Endodermal cell (in vitro differentiated cells): ENCODE measurements at places on chromosomes 4 and X. TPM values are rescaled to one million over a fixed set of nuclear protein-coding genes. Genes with fewer than 3 reads are reported as not detected.
A peak's percentile ranks its signal among the peaks of the same experiment; 100 is the strongest.

- no peak for DNase-seq
- no peaks in the 10 kb centered on the region for H3K36me3 ChIP-seq
- H3K27ac ChIP-seq: no peak overlapping the region
- H3K4me3 ChIP-seq: no peak overlapping the region
- no peaks in the 10 kb centered on the region for H3K4me1 ChIP-seq
Measured at GRCh38 chrX:128805236-128805635, 718.1 kb downstream of the SMARCA1 start.

GRCh38 chr4:77194989-77195388, 38.0 kb downstream of the CCNG2 start:
- no peaks in the 10 kb centered on the region for H3K36me3 ChIP-seq
- H3K4me1 ChIP-seq: peaks cover 13% of the 10 kb centered on the region
- H3K27ac ChIP-seq: no peak overlapping the region
- DNase-seq: no peak
- H3K27me3 ChIP-seq: peaks cover 30% of the 10 kb centered on the region

DNA sequence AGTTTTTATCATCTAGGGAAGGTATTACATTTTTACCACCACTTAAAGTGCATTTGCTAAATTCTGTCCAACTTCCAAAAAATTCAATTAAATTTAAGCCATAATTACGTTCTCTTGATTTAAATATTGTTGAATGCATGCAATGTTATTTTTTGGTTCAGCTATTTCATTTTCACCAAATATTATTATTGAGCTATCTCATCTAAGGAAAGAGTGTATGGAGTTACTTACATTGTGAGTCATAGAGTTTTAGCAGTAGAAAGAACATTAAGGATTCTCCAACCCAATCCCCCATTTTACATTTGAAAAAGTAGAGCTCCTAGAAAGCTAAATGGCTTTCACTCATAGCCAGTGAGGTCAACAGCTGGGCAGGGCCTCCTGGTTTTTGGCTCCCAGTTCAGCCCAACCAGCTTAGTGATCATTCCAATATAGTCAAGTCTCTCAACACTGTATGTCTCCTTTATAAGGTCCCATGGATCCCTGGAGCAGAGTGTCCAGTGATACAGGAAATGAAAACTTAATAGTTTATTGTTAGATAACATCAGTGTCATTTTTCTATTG, 60.5 kb downstream of the NDNF start:
- H3K4me3 ChIP-seq: no peak overlapping the region
- no peaks in the 10 kb centered on the region for H3K36me3 ChIP-seq
- H3K27me3 ChIP-seq: no peaks in the 10 kb centered on the region
- H3K4me1 ChIP-seq: no peaks in the 10 kb centered on the region
- no peak overlapping the region for H3K27ac ChIP-seq
- no peak for DNase-seq

- no peaks in the 10 kb centered on the region for H3K4me1 ChIP-seq
- no peaks in the 10 kb centered on the region for H3K36me3 ChIP-seq
- H3K27ac ChIP-seq: no peak overlapping the region
- no peak overlapping the region for H3K4me3 ChIP-seq
Measured at GRCh38 chr4:18057821-18058533, 36.4 kb upstream of the LCORL start.

- peaks cover 49% of the 10 kb centered on the region for H3K36me3 ChIP-seq
- DNase-seq: no peak
- no peaks in the 10 kb centered on the region for H3K27me3 ChIP-seq
- H3K4me1 ChIP-seq: no peaks in the 10 kb centered on the region
- no peak overlapping the region for H3K4me3 ChIP-seq
Measured at GRCh38 chr4:184728858-184729257, 5.0 kb downstream of the CENPU start.

GRCh38 chr4:8639777-8640720, 47.5 kb downstream of the CPZ start:
- H3K4me3 ChIP-seq: no peak overlapping the region
- DNase-seq: no peak
- peaks cover 9% of the 10 kb centered on the region for H3K27me3 ChIP-seq
- H3K27ac ChIP-seq: no peak overlapping the region
- no peaks in the 10 kb centered on the region for H3K36me3 ChIP-seq

The VSIG4 gene
- total RNA-seq: not detected in 2 replicates

- H3K4me3 ChIP-seq: no peak overlapping the region
- H3K27me3 ChIP-seq: no peaks in the 10 kb centered on the region
- H3K36me3 ChIP-seq: no peaks in the 10 kb centered on the region
- H3K4me1 ChIP-seq: peaks cover 4% of the 10 kb centered on the region
- H3K27ac ChIP-seq: no peak overlapping the region
- peak; percentile 78 for DNase-seq
Measured at GRCh38 chr4:162959046-162959445, 207.6 kb downstream of the NAF1 start.

The CENPE gene
- total RNA-seq: 32.4 and 35.9 TPM in 2 replicates

DNA sequence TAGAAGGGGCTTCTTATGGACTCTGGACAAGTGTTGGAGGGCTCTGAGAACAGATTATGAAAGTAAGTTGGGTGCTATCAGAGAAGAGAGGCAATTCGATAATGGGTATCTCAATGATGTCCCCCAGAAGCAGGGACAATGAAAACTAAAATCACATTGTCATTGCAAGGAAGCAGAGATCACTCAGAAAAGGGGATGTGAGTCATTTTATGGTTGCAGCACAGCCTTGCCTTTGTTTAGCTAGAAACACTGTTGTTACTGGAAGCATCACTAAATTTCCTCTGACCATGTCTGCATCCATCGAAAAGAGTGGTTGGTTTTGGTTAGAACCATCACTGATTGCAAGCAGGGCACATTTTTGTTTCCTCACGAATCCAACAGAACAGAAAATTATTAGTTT, 246.8 kb upstream of the NWD2 start:
- H3K27me3 ChIP-seq: no peaks in the 10 kb centered on the region
- no peak for DNase-seq
- no peak overlapping the region for H3K27ac ChIP-seq
- H3K36me3 ChIP-seq: no peaks in the 10 kb centered on the region
- H3K4me3 ChIP-seq: no peak overlapping the region
- H3K4me1 ChIP-seq: no peaks in the 10 kb centered on the region

DNA sequence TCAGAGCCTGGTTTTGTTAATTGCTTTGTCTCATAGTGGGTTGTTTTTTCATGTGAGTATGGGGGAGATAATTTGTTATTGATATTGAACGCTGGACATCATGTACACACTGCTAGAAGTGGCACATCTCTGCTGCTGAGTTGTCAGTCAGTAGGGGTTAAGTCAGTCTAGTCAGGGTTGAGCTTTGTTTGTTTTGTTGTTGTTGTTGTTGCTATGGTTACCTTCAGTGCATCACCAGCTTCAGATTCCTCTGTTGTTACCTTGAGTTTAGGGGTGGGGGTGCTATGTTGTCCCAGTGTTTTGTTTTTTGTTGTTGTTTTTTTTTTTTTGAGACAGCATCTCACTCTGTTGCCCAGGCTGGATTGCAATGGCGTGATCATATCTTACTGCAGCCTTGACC, 9.9 kb downstream of the YIPF6 start:
- H3K27me3 ChIP-seq: no peaks in the 10 kb centered on the region
- no peak overlapping the region for H3K27ac ChIP-seq
- no peak overlapping the region for H3K4me3 ChIP-seq
- no peak for DNase-seq
- H3K36me3 ChIP-seq: peaks cover 36% of the 10 kb centered on the region

The AMBN gene
- not detected in 2 replicates for total RNA-seq

DNA sequence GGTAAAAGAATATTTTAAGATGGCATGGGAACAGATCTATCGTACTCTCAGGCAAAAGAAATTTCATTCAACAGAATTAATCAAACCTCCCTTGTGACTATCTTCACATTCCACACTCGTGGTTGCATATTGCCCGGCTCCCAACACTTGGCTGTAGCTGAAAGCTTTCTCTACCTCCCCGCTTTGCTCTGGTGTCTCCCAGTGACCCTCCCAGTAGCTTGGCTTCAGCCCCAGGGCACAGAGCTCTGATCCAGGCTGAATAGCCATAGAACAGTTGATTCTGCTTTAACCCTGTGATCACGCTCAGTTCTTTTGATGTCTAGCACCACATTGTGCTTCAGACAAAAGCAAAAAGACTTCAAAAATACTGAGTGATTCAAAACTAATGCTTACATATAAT, 24.6 kb downstream of the SLC7A11 start:
- peak; percentile 60 for DNase-seq
- peak overlapping the region; percentile 52 for H3K27ac ChIP-seq
- peaks cover 20% of the 10 kb centered on the region for H3K4me1 ChIP-seq
- peak overlapping the region; percentile 1 for H3K4me3 ChIP-seq

- H3K4me1 ChIP-seq: peaks cover 5% of the 10 kb centered on the region
- no peak overlapping the region for H3K27ac ChIP-seq
- no peaks in the 10 kb centered on the region for H3K36me3 ChIP-seq
- no peaks in the 10 kb centered on the region for H3K27me3 ChIP-seq
Measured at GRCh38 chr4:55500072-55500471, 46.6 kb downstream of the CLOCK start.

DNA sequence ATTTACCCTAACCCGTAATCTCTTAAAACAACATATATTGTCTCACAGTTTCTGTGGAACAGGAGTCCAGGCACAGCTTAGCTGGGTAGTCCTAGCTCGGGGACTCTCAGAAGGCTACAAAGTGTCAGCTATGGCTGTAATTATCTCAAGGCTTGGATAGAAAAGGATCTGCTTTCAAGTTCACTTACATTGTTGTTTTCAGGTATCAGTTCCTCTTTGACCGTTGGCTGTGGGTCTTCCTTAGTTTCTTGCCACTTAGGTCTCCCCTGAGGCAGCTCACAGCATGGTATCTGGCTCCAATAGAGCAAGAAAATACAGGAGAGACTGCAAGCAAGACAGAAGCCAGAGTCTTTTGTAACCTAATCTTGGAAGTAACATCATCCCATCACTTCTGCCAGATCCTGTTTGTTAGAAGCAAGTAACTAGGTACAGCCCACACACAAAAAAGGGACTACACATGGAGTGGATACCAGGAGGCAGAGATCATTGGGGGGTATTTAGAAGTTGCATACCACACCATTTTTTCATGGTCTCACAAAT, 137.0 kb downstream of the MAGEB5 start:
- H3K36me3 ChIP-seq: no peaks in the 10 kb centered on the region
- H3K27me3 ChIP-seq: no peaks in the 10 kb centered on the region
- H3K4me1 ChIP-seq: no peaks in the 10 kb centered on the region
- DNase-seq: no peak
- no peak overlapping the region for H3K27ac ChIP-seq

The BEND2 gene
- not detected in 2 replicates for total RNA-seq

The ATOH1 gene
- 0.67 to 1.0 TPM in 2 of 3 replicates, not detected in the other for total RNA-seq

The UCP1 gene
- 0.44 to 2.4 TPM in 2 of 3 replicates, not detected in the other for total RNA-seq

The LONRF3 gene
- 0.75 to 3.8 TPM (median 3.1 TPM) in 3 replicates for total RNA-seq

DNA sequence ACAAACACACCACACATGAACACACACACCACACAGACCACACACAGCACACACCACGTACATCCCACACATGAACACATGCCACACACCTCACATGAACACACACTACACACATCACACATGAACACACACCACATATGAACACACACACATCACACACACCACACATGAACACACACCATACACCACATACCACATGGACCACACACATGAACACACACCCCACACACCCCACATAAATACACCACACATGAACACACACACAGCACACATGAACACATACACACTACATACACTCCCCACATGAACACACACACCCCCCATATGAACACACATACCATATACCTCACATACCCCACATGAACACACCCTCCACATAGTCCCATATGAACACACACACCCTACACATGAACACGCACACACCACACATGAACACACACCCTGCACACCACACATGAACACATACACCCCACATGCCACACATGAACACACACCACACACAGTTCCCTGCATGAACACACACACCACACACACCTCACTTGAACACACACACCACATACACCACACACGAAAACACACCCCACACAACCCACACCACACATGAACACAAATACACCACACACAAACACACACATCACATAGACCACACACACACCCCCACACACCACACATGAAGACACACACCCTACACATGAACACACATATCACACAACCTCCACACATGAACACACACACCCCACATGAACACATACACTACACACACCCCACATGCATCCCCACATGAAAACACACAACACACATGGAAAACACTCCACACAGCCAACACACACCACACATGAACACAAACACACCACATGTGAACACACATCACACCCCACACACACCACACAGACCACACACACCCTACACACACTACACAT, 18.3 kb downstream of the PNMA6E start:
- DNase-seq: no peak
- H3K36me3 ChIP-seq: no peaks in the 10 kb centered on the region
- no peak overlapping the region for H3K27ac ChIP-seq
- H3K4me1 ChIP-seq: no peaks in the 10 kb centered on the region
- H3K27me3 ChIP-seq: no peaks in the 10 kb centered on the region
- H3K4me3 ChIP-seq: no peak overlapping the region

DNA sequence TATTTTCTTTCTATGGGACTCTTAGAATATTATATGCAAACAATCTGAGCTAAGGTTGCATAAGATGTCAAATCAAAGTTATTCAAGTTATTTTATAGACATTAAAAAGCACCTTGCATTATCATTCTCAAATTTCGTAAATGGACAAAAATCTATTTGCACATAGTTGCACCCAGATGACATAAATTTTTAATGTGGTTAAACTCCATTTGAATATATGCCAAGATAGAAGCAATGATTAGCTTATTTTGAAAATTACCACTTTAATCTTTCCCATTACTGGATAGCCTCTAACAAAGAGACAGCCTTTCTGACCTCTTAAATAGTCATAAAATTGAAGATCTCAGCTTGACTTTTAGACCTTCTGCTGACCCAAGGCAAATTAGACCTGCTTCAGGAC, 386.8 kb downstream of the RAPGEF2 start:
- H3K36me3 ChIP-seq: no peaks in the 10 kb centered on the region
- peaks cover 10% of the 10 kb centered on the region for H3K27me3 ChIP-seq
- no peak for DNase-seq
- no peak overlapping the region for H3K4me3 ChIP-seq

- H3K4me3 ChIP-seq: no peak overlapping the region
- DNase-seq: no peak
- H3K4me1 ChIP-seq: no peaks in the 10 kb centered on the region
- no peaks in the 10 kb centered on the region for H3K27me3 ChIP-seq
- no peaks in the 10 kb centered on the region for H3K36me3 ChIP-seq
Measured at GRCh38 chrX:19541196-19541595, 25.9 kb upstream of the MAP3K15 start.
